ENCODE measurements at places on chromosomes 5 and 9.
A peak's percentile ranks its signal among the peaks of the same experiment; 100 is the strongest.

- DNase-seq, result no peak
Measured at GRCh38 chr5:147234825-147235635, at the start of gene STK32A. Gene STK32A (plus strand): TSS chr5:147235026. CDS start chr5:147239635, 4,609 bp downstream.

DNA sequence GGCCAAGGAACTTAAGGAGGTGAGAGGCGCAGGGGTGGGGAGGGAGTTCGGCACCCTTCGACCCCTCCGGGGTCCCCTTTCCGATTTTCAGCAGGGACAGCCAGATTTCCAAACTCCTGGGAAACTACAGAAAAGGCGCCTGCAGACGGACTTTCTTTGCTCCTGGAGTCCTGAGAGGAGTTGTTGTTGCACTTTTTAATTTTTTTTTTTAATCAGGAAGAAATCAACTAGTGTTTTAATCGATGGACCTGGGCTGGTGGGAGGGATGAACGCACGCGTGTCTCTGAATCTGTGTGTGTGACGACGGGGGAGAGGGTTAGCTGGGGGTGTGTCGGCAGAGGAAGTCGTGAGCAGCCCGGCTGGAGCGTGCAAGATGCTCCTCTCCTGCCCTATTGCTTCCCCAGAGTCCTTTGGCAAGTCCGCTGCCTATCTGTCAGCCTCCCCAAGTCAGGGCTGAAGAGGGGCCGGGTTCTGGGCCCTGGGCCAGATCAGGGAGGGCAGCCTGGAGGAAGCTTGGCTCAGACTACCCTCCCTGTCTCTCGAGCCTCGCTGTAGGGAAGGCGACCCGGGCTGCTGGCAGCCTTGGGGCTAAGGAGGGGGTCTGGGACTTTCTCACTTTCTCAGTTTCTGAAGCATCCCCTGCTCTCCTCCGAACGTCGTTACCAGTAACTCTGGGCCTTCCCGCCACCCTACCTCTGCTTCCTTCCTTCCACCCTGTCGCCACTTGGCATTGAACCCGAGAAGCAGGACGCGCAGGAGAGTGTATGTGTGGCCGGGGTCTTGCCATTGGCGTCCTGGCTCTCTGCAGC lies 731 bp downstream of the PRR16 start:
- no peak for DNase-seq

DNA sequence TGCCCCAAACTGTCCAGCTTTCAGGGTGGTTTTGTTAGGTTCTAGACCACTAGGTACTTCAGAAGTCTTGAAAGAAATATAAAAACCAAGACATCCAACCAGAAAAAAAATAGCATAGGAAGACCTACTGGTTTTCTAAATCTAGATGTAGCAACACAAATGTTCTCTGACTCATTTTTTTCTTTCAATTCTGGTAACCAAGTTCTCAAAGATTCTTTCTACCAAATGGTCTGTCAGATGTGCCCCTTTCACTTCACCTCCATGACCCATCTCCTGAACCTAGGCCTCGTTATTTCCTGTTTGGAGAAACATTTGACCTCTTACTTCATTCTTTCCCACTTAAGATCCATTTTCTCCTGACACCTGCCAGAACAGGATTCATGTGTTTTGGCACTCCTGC lies 355.3 kb downstream of the KIAA0825 start:
- DNase-seq, result no peak

- DNase-seq, result no peak
Measured at GRCh38 chr5:175343308-175343707, 100.7 kb downstream of the DRD1 start.

GRCh38 chr5:81125959-81126358 lies 107.2 kb upstream of the CKMT2 start:
- DNase-seq, result no peak

GRCh38 chr5:59367791-59368394 lies 525.6 kb downstream of the PDE4D start:
- DNase-seq, result no peak

DNA sequence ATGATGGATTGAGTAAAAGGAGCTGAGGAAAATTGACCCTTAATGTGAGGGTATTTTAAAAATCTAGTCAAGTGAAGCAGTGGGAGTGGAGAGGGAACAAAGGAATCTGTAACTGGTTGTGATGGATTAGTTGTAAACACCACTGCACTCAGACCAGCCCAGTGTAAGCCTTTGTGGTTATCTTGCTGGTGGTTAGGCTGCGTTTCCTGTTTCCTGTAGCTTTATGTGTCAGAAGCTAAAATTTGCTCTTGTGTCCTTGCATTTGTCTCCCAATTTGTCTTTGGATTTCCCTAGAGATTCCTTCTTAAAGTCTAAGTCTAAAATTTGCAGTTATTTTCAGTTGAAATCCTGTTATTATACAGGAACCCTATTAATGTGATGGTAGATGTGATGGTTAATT lies 6.3 kb downstream of the IFNA21 start:
- DNase-seq, result peak; percentile 34

DNA sequence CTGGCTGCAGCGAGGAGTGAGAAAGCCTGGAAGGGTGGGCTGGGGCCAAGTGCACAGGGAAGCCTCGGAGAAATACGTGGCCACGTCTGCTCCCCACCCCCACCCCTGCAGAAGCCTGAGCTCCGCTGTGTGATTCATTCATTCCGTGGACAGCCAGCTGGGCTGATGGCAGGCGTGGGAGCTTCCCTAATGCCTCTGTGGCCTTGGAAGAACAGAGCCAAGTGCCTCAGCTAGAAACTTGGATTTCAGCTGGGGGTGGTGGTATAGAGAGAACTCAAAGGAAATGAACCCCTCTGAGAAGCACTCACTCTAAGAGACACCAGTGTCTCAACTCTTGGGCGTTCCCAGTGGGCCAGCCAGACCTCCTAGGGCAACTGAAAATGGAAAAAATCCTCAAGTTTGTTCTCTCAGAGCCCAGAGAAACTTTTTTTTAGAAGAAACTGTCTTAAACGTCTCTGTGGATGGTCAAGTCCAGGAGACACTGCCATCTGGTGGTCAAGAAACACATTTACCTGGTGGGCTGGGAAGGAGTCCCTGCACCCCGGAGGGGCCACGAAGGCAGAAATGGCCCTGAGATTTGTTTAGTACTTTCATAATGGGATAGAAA lies 18.0 kb downstream of the ATOX1 start:
- DNase-seq, result no peak

GRCh38 chr9:105331160-105331559 lies 86.7 kb downstream of the SLC44A1 start:
- DNase-seq, result no peak

GRCh38 chr5:168920019-168920810 lies 341.0 kb upstream of the PANK3 start:
- no peak for DNase-seq

DNA sequence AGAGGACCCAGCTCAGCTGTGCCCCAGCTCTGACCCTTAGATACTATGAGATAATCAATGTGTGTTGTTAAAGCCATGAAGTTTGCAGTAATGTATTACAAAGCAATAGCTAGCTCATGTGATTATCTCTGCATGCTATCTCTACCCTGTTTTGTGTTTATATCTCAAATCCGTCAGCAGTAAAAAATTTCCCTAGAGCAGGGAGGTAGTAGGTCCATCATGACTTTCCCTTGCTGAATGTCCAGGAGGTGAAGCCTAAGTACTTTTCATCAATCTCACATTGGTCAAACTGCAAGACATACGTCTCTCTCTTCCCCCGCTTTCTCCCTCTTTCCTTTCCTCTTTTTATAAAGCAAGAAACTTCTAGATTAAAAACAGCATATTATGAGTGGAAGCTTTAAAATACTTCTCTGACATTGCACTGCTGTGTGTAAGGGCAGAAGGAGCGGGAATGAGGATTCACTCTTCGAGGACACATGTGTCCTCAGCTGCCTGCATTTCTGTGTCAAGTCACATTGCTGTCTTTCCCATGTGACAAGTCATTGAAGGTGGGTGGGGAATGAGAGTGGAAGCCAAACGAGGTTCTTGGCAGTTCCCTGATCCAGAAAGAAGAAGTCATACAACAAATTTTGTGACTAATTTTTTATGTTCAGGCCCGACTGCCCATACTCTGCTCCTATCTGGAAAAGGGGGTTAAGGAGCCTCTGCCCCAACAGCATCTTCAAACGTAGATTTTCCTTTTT lies 93.1 kb upstream of the RETREG1 start:
- no peak for DNase-seq

Measured in NK-92 treated with Interleukin-12 subunit alpha and Interleukin-12 subunit beta, amount 100 ng/mL, for 24 hours (cell line).